ENCODE measurements at places on chromosomes 11 and 22.
A peak's percentile ranks its signal among the peaks of the same experiment; 100 is the strongest.

DNA sequence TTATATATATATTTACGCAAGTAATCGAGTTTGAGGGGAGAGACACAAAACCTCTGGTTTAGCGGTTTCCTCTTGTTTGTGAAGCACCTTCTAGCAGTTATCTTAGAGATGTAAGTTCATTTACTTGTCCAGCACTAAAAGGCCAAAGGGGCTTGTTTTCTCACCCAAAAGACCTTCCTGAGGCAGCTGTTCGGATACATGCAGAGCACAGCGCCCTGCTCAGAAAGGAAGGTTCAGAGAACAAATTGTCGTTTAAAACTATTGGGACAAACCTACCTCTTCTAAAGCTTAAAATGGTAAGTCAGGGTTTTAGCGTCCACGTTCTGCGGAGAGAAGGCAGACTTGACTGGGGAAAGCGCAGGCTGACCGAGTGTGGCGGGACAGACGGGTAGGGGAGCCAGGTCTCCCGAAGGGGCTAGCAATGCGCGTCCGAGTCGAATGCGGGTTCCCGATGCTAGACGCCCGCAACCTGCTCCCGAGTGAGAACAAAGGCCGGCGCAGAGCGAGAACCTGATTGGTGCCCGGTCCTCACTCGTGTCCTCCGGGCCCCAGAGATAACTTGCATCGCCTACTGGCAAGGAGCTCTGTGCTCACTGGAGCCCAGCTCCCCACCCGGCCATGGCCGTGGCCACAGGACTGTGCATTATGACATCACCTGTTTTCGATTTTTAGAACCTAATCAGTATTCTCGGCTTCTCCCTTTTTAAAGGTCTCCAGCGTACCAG, 1.0 kb upstream of the SESN3 start:
- no peak for DNase-seq

DNA sequence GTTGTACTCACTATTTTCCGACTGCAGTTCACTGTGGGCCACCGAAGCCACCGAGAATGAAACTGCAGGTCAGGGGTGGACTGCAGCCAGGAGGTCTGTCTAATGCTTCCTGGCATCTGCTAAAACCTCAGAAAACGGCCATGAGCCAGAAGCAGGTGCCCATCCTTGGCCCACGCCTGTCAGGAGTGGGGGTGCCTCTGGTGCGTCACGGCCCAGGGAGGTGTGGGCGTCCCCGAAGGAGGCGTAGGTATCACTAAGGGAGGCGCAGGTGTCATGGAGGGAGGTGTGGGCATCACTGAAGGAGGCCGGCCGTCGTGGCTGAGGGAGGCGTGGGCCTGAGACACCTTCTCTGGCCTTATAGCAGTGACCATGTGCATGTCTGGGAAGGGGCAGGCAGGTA, 456.2 kb downstream of the TBC1D22A start:
- DNase-seq: no peak

DNA sequence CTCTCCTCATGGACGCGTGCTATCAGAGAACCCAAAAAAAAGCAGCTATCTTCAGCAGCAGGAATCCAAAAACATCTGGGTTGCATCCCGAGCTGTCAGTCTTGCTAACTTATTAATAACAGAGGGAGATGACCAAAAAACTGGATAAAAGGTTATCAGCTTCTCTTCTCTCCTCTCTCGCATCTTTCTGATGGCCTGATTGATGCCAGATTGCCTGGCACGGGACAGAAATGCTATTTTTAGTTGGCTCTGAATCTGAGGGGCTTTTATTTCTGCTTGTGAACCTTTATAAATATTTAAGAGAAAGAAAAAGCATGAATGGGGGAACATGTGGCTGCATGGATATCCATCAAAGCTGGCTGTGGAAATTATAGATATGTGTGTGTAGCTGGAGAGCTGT, 230.3 kb downstream of the ETS1 start:
- DNase-seq: no peak

- DNase-seq: no peak
Measured at GRCh38 chr11:17988465-17988864, 24.4 kb downstream of the SERGEF start.

DNA sequence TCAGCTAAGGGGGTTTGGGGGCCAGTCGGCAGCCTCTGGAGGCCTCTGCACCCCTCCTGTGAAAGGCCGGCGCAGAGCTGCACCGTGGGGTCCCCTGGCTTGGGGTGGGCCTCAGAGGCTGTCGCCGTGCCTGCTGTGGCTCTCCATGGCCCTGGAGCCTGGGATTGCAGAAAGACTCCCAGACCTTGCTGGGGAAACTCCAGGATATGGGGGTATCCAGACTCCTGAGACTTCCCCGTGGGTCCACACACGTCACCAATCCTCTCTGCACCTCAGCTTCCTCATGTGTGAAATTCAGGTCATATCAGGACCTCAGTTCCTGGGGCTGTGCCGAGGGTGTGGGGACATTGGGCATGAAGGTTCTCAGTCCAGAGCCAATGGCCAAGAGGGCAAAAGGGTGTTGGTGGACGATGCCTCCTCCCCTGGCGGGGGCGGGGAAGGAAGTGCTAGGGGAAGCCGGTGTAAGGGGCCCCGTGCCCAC, 97.1 kb downstream of the KCNQ1 start:
- DNase-seq: no peak

DNA sequence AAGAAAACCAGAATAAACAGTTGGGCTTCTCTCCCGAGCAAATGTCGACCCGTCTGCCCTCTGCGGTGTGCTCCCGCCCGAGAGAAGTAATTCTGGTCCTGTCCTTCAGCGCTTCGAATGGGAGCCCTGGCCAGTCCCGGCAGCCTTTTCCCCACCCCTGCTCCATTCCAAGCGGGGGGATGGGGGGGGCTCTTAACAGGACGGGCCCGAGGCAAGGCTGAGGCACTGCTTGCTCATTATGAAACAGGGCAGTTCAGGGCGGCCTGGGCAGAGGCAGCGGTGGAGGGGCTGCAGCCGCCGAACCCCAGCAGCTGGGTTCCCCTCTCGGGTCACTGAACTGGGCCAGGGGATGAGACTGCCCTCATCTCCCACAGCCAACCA, 9.1 kb downstream of the BACE1-AS start:
- no peak for DNase-seq

GRCh38 chr22:27499121-27499520, 302.4 kb downstream of the MN1 start:
- no peak for DNase-seq

- no peak for DNase-seq
Measured at GRCh38 chr11:83158965-83159901, 2.3 kb downstream of the PCF11 start.

DNA sequence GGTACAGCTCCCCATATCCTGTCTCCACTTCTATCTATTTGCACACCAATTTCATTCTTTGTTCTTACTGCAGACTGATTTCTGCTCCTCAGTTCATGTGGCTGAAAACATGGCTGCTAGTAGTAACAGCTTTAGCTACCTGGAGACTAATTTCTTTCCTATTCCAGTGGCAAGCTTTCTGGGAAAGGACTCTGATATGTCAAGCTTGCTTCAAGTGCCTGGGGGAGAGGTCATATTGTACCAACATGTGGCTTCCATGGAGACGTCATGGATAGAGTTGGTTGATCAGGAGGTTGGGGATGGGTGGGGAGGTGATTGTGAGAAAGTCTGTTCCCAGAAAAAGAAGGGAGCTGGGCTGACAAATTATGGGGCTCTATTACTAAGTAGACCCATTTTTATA, 44.9 kb downstream of the ADM start:
- no peak for DNase-seq

- no peak for DNase-seq
Measured at GRCh38 chr22:47237890-47238480, 475.5 kb downstream of the TBC1D22A start.

DNA sequence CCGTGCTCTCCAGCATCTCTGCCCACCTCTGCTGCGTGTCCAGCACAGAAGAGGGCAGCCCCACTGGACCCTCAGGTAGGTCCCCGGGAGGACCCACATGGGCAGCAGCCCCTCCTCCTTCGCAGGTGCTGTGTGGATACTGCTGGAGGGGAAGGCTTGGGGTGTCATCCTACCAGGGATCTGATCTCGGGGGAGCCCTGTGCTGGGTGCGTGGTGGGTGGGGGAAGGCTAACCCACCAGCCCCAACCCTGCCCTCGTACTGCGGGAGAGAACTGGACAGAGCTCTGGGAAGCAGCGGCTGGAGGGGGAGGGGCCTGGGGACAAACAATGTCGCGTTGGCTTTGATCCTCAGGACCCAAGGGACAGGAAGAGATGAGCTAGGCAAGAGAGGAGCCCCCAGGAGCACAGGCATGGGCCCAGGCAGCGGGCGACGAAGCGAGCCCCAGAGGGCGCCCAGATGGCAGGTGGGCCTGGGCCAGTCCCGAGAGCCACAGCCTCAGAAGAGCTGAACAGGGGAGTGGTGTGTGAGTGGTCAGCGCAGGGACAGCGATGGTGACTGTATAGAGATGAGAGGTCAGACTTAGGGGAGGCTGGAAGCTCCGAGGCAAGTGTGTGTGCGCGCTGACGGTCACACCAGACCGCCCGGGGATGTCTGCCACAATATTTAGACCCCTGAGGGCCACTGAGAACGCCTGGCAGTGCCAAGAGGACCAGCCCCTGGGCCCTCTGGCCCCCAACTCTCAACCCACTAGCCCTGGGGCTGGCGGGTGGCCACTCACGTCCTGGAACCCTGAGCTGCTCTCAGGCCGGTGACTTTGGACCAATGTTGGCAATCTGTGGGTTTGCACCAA, 1.4 kb upstream of the PIM3 start:
- no peak for DNase-seq

- DNase-seq: no peak
Measured at GRCh38 chr22:17951315-17951714, 73.0 kb downstream of the MICAL3 start.

DNA sequence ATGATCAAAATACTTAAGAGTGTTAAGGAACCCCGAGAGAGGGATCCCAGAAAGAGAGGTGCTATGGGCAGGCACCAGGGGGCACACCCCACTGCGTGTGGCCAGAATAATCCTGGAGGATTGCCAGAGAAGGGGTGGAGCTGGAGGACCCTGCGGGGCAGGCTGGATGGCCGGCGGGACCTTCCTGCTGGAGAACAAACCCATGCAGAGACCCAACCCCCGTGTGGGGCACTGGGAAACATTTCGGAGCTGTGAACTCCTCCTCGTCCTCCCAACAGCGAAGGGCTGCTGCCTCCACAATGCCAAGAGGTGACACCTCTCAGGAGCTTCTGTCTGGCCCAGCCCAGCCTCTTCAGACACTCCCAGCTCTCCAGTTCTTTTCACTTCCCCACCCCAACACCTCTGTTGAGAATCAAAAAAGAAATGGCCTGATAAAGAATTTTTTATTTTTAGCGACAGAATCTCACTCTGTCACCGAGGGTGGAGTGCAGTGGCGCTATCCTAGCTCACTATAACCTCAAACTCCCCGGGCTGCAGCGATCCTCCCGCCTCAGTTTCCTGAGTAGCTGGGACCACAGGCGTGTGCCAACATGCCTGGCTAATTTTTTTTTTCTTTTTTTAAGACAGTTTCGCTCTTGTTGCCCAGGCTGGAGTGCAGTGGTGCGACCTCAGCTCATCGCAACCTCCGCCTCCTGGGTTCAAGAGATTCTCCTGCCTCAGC, 25.6 kb downstream of the RHOD start:
- DNase-seq: no peak

- no peak for DNase-seq
Measured at GRCh38 chr22:46162771-46163556, 12.6 kb downstream of the PPARA start.

- DNase-seq: no peak
Measured at GRCh38 chr11:85531191-85531897, 95.8 kb downstream of the DLG2 start.

DNA sequence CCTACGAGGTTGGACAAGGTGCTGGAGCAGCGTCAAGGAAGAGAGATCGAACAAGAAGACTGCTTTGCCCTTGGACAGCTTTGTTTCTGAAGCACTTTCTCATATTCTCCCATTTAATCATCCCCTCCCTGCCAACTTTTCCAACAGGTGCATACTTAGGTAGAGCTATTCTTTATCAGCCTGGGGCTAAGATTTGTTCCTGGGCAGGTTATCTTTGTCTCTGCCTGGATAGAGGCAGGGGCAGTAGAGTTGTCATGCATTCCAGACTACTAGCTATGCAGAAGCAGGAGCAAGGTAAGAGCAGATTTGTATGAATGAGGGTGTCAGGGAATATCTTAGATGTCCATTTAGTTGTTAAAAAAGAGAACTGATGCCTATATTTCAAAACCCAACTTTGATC, 82.3 kb downstream of the PTPRJ start:
- DNase-seq: no peak

DNA sequence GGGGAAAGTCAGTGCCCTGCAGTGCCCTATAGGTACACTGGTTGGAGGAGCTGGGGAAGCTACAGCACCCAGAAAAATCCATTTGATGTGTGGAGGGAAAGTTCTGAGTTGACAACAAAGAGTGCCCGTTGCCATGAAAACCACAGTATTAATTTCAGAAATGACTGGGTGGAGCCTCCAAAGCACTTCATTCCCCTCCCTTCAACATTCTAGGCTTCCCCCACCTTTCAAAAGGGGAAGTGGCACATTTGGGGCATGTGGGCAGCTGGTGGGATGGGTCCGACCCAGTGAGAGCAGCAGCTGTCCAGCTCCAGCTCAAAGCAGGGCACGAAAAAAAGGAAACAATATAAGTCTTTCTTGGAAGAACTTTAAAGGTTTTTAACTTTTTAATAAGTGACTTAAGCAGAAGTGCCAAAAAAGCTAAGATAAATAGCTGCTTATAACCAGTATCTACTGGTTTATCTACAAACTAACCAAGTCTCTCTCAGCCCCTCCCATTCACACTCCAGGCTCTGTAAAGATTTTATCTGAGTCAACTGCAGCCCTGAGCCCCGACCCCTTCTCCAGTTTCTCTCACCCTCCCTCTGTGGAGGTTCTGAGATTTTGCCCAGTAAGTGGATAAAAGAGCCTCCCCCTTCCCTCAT, 9.0 kb upstream of the AHNAK start:
- DNase-seq: peak; percentile 36

DNA sequence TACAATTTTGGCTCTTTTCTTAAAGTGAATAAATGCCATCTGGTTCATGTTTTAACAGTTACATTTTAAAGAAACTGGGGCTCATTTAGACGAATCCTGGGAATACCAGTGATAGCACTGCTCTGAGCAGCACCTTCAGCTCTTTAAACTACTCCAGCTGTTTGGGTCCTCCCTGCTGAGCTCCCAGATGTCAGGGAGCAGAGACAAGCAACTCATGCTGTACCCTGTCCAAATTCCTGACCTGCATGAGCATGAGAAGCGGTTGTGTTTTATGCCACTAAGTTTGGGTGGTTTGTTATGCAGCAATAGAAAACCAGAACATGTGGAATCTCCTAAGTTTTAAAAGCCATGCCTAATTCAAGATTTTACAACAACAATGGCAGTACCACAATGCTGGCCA, 90.0 kb downstream of the FDX1 start:
- no peak for DNase-seq
